ENCODE measurements at places on chromosomes 1 and 21. TPM values are rescaled to one million over a fixed set of nuclear protein-coding genes. Genes with fewer than 3 reads are reported as not detected.

The TNNT2 gene
- total RNA-seq, result not detected

The LCE1B gene
- total RNA-seq, result not detected

The CNR2 gene
- total RNA-seq, result not detected

The FABP3 gene
- 9.1 TPM for total RNA-seq

The PAQR7 gene
- 7.2 TPM for total RNA-seq

The CYP4A22 gene
- total RNA-seq, result 0.42 TPM

The PTCH2 gene
- total RNA-seq, result 0.93 TPM

The ACADM gene
- 41.9 TPM for total RNA-seq

The CHODL gene
- total RNA-seq, result 1.7 TPM

The COPA gene
- total RNA-seq, result 228 TPM

The SGIP1 gene
- 4.2 TPM for total RNA-seq

The CCDC181 gene
- total RNA-seq, result 0.58 TPM

The PTGFRN gene
- 24.0 TPM for total RNA-seq

The HAO2 gene
- not detected for total RNA-seq

The PRAMEF15 gene
- total RNA-seq, result not detected

The COP1 gene
- 41.4 TPM for total RNA-seq

The BTBD19 gene
- 26.1 TPM for total RNA-seq
